ENCODE measurements at places on chromosomes 2 and 18. TPM values are rescaled to one million over a fixed set of nuclear protein-coding genes. Genes with fewer than 3 reads are reported as not detected.

The SH3RF3 gene
- 8.2 TPM for polyA plus RNA-seq

The GATA6 gene
- polyA plus RNA-seq: 2.0 TPM

The ST6GAL2 gene
- polyA plus RNA-seq: 0.57 TPM

The SCN2A gene
- 0.09 TPM for polyA plus RNA-seq

All from thymus (tissue), 14 donors.